Activated naive CD8-positive, alpha-beta T cell treated with anti-CD3 and anti-CD28 coated beads for 36 hours (primary cell): ENCODE measurements at places on chromosomes 2 and 18. TPM values are rescaled to one million over a fixed set of nuclear protein-coding genes. Genes with fewer than 3 reads are reported as not detected.

The PRKAG3 gene
- not detected for total RNA-seq

The DOK6 gene
- not detected for total RNA-seq

The PLGLB2 gene
- 0.68 TPM for total RNA-seq

The DQX1 gene
- 0.16 TPM for total RNA-seq

The ASB3 gene
- 19.6 TPM for total RNA-seq

The RFTN2 gene
- total RNA-seq, result not detected

The FEV gene
- total RNA-seq, result not detected

The UGT1A5 gene
- not detected for total RNA-seq

The NETO1 gene
- total RNA-seq, result not detected

The ZSWIM2 gene
- not detected for total RNA-seq

The SCN9A gene
- total RNA-seq, result not detected

The ALKAL2 gene
- total RNA-seq, result not detected

The GALR1 gene
- not detected for total RNA-seq

The ACKR3 gene
- 1.5 TPM for total RNA-seq

The HOXD12 gene
- not detected for total RNA-seq

The RIT2 gene
- total RNA-seq, result not detected

The RAB17 gene
- total RNA-seq, result 0.40 TPM

The DLX2 gene
- total RNA-seq, result not detected

The SH3BP4 gene
- total RNA-seq, result 0.18 TPM

The CLEC4F gene
- total RNA-seq, result not detected

The TMEM169 gene
- total RNA-seq, result 0.40 TPM

The CACNB4 gene
- total RNA-seq, result 0.54 TPM

The POTEC gene
- not detected for total RNA-seq

The EIF2AK3 gene
- total RNA-seq, result 14.7 TPM

The SANBR gene
- total RNA-seq, result 1.7 TPM

The HOXD13 gene
- total RNA-seq, result not detected

The RAD51AP2 gene
- total RNA-seq, result not detected

The ZNF516 gene
- total RNA-seq, result 8.6 TPM

The RMC1 gene
- total RNA-seq, result 29.7 TPM

The PTMA gene
- total RNA-seq, result 2,595 TPM

The RPRD1A gene
- 30.0 TPM for total RNA-seq

The HOXD3 gene
- not detected for total RNA-seq

The DAPL1 gene
- total RNA-seq, result not detected

The HAAO gene
- total RNA-seq, result 0.33 TPM

The EIF2B4 gene
- 43.6 TPM for total RNA-seq

The EFHD1 gene
- 1.1 TPM for total RNA-seq

The PSMA8 gene
- 3.6 TPM for total RNA-seq

The CXCR4 gene
- 57.7 TPM for total RNA-seq

The AQP4 gene
- not detected for total RNA-seq

The SMARCAL1 gene
- 25.3 TPM for total RNA-seq

The CTNNA2 gene
- not detected for total RNA-seq

The CFAP65 gene
- total RNA-seq, result not detected

The SLC30A3 gene
- total RNA-seq, result 0.22 TPM

The PTPRN gene
- 1.7 TPM for total RNA-seq

The HOXD9 gene
- not detected for total RNA-seq

The ZNF519 gene
- 13.0 TPM for total RNA-seq

The ELOA2 gene
- not detected for total RNA-seq

The SEPTIN10 gene
- 0.56 TPM for total RNA-seq

The NCKAP5 gene
- total RNA-seq, result not detected

The MC5R gene
- total RNA-seq, result not detected

The D2HGDH gene
- total RNA-seq, result 26.9 TPM

The OST4 gene
- 290 TPM for total RNA-seq

The DTNB gene
- 14.3 TPM for total RNA-seq

The OTOS gene
- not detected for total RNA-seq

The APLF gene
- total RNA-seq, result 2.4 TPM

The GALNT1 gene
- total RNA-seq, result 51.8 TPM

The MARCHF4 gene
- not detected for total RNA-seq
